ENCODE measurements at places on chromosomes 1 and 21.
A peak's percentile ranks its signal among the peaks of the same experiment; 100 is the strongest.

DNA sequence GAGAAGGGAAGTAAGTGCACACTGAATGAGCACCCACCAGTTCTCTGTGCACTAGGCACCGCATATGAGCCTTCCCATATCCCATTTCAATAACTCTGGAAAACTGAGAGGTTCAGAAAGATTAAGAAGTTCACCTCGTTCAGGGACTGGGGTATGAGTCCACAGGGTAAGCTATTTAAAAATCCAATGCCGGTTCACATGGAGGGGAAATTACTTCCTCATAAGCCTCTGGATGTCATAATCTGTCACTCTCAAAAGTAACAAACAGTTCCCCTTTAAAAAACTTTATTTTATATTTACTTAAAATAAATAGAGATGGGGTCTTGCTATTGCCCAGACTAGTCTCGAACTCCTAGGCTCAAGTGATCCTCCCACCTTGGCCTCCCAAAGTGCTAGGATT, 1.9 kb downstream of the OR2B11 start:
- no peak for DNase-seq

DNA sequence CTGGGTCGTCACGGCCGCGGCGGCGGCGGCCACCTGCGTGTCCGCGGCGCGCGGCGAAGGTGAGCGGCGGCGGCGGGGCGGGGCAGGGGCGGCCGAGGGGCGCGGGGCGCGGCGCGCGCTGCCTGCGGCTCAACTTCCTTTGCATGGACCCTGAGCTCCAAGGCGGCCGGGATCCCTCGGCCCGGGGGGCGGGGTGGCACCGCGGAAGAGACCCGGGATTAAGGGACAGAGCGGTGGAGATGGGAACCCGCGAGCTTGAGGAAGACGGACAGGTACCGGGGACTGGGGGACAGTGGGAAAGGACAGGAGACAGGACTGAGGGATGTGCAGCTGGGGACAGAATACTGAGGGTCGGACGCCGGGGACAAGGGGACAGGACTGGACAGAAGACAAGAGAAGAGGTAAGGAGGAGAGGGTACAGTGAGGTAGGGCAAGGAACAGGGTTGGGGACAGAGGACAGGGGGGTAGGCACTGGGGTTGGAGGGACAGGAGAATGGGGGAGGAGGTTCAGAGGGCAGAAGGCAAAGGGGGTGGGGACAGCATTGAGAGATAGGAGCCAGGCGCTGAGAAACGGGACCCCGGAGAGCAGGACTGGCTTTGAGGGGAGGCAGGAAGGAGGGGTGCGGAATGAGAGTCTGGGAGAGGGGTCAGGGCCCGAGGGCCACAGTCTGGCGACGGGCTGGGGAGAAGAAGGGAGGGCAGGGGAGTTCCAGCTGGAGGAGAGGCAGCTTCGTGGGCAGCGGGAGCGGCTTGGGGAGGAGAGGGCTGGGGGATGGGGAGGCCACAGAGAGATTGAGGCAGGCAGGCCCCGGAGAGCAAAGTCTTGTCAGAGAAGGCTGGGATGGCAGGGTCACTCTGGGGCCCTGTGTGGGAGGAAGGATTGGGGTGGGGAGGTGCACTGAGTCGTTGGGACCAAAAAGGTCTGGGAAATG, 648 bp downstream of the EPHA8 start:
- no peak for DNase-seq

GRCh38 chr21:37770461-37770860, 145.8 kb downstream of the KCNJ6 start:
- no peak for DNase-seq

- DNase-seq, result no peak
Observed at GRCh38 chr1:222918801-222919477, 104.1 kb downstream of the DISP1 start.

DNA sequence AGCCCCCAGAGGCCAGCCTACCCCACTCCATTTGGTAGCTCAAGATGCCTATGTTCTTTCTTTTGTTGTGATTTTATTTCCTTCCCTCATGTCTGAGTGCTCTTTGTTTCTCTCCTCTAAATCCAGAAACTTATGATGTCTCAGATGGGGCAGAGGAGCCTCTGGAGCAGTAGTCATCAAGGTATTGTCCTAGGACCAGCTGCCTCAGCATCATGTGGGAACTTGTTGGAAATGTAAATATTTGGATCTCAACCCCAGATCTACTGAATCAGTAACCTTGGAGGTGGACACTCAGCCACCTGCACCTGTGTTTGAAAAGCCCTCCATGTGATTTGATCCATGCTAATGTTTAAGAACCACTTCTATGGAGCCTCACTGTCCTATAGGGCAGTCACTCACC, 593.1 kb upstream of the PLXNA2 start:
- DNase-seq, result no peak

DNA sequence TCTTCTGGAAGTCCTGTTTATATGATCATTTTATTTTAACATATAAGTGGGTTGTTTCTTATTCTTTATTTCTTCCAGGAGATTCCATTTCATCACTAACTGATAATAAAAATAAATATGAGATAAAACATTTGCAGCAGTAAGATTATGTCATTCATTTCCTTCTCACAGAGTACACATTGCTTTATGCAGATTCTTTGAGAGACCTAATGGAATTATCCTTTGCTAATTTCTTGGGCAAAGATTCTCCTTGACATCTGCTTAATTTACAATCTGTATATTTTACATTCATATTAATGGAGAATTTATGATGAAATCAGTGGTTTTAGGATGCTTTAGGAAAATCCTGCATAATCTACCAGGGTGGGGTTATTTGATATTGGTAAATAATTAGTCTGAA, 60.6 kb downstream of the PTBP2 start:
- DNase-seq, result no peak

DNA sequence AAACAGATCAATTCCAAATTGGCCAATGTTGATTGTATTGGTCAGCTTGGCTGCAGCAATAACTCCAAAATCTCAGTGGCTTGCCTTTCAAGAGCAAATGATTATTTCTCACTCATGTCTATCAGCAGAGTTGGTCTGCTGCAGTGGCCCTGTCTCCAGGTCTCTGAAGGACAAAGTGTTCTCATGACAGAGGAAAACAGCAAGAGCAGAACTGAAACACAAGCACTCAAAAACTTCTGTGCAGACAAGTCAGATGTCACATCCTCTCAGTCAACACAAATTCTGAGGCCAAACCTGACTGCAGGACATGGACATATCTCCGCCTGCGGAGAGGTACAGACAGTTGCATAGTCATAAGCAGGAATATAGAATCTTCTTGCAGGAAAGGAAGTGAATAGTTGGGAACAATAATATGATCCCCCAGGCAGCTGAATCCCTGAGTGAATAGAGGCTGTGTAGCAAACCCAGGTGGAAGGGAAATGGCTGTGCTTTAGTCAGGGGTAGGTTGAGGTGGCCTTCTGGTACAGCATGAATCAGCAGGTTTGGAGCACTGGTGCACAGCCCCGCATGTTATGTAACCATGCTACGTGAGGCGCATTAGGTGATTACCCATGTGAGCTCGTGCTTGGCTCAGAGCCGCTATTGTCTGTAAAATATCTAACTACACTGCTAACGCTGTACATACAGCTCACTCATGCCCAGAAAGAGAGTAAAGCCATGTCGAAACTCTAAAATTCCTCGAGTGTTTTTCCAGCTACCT, 17.1 kb upstream of the UBE2U start:
- DNase-seq, result peak; percentile 24

DNA sequence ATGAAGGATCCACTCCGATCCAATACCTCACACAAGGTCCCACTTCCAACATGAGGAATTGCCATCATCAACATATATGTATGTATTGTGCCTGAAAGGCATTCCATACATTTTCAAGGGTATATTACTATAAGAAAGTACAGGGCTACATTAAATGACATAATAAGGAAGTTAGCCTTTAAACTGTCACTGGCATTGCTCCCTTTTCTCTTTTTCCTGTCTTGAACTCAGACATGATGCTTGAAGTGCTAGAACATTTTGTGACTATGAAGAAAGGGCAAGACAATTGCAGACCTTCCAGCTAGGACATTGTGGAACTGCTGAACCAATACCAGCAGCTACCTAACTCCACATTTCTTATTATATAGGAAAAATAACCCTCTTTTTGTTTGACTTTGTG, 2.9 kb upstream of the TSPAN2 start:
- DNase-seq, result no peak

DNA sequence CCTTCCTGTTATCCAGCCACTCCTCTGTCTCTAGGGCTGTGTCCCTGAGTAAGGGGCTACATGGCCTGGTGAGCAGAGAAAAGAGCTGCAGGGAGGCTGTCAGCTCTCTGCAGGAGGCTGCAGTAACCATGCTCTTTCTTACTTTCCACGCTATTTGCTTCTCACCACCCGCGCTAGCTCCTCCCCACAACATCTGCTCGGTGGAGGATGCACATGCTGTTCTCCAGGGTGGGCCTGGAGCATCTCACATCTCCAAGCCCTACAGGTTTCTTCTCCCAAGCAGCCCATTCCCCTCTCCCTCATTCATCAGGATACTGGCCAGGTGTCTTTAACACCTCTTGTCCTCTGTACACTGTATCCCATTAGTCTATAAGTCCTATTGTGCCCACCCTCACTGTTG, 103.8 kb downstream of the IER5 start:
- DNase-seq, result no peak

DNA sequence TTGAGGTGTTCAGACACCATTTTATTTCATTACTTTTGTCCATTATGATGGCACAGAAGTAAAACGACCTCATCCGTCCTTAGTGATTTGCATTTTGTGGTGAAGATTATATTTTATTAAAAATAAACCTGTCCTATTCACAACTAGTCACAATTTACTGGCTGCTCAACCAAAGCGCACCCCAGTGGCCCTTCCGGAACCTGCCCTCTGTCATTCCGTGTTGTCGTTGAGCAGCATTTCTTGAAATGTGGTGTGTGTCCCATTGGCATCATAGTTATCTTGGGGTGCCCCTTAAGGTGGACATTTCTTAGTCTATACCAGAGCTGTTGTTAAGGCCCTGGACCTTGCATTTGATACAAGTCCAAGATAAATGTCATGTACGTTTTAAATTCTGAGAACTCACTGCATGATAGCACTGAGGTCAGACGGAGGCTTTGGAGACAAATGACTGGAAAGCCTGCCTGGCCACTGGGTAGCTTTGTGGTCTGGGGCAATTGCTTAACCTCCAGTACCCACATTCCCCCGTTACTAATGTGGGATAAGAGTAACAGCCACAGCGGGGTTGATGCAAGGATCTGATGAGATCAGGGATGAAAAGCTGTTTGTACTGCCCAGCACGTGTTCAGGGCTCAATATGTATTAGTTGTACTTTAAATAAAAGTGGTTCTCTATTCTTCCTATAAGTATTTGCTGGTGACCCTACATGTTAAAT, 36.2 kb downstream of the BACH1 start:
- DNase-seq, result peak; percentile 69

- peak; percentile 67 for DNase-seq
Observed at GRCh38 chr1:98034505-98034904, 113.7 kb upstream of the DPYD start.

- peak; percentile 97 for DNase-seq
Observed at GRCh38 chr21:39094847-39095579, 88.2 kb downstream of the PSMG1 start.

GRCh38 chr1:7948960-7949359, 8.3 kb upstream of the TNFRSF9 start:
- peak; percentile 60 for DNase-seq

Data from fibroblast of pulmonary artery (primary cell).